HCEC 1CT (cell line): ENCODE measurements at places on chromosomes 2 and 18.

- no peak for DNase-seq
Measured at GRCh38 chr18:79935499-79935898, 16.0 kb downstream of the SLC66A2 start.

- peak; percentile 95 for DNase-seq
Measured at GRCh38 chr2:237223201-237223861, 137.6 kb downstream of the COPS8 start.

DNA sequence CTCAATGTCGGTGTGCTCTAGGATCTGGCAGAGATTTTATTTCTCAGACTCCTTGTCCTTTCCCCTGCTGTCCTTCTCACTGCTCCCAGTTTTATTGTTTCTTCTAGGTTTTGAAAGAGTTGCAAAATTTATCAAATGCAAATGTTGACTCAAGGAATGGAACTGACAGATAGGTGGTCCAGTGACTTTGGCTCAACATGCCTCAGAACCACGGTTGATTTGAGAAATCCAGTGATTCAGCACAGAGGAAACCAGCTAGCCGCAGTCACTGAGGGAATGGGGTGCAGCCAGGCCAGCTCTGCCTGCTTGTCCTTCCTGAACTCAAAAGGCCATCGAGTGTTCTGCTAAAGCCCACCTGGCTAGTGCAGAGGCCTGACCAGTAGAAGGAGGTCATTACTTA is 125.7 kb upstream of the LYPD6 start:
- no peak for DNase-seq

- DNase-seq, result peak; percentile 67
Measured at GRCh38 chr18:76450452-76451395, 44.3 kb downstream of the ZNF516 start.

DNA sequence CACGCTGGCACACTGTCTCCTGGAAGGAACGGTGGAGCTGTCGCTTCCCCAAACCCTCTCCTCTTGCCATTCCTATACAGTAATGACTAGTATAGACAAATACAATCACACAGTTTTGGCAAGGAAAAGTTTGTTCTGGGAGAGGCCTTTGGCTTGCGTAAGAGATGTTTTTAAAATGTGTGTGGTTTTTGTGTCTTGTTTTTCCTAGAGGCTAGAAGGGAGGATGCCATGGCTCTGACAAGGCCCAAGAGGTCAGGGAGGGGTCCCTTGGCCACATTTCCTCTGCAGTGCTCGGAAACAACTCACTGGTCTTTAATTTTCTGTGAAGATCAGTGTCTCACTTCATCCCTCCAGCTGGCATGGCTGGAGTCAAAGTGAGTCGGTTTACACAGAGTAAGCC is 195.9 kb downstream of the SH3RF3 start:
- DNase-seq, result peak; percentile 99

DNA sequence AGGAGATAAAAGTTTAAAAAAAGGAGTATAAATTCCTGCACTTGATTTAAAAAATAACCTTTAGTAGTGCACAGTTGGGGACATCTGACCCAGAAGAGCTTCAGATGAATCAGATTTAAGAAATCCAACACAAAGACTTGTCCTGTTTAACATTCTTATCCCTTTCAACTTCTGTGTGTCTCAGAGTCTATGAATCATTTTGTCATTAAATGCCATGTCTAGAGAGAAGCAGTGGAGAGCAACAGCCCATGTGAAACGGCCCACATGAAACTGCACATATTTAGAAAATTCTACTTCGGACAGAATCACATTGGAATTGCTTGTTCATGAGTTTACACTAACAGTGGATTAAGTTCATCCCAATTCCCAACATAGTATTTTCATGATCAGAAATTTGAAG is 278.6 kb downstream of the SLC8A1 start:
- DNase-seq, result peak; percentile 29

DNA sequence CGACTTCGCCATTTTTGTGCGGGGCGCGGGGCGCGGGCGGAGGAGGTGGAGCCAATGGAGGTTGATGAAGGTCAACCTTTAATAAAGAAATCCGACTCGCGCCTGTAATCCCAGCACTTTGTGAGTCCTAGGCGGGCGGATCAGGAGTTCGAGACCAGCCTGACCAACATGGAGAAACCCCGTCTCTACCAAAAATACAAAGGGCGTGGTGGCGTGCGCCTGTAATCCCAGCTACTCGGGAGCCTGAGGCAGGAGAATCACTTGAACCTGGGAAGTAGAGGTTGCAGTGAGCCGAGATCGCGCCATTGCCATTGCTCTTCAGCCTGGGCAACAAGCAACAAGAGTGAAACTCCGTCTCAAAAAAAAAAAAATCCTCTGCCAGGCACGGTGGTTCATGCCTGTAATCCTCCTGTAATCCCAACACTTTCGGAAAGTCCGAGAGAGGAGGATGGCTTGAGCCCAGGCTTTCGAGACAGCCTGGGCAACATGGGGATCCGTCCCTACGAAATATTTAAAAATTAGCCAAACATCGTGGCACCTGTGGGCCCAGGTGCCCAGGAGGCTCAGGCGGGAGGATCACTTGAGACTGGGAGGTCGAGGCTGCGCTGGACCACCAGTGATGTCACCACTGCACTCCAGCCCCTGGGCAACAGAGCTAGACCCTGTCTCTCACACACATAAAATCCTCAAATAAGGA is 493 bp upstream of the PREB start:
- no peak for DNase-seq

DNA sequence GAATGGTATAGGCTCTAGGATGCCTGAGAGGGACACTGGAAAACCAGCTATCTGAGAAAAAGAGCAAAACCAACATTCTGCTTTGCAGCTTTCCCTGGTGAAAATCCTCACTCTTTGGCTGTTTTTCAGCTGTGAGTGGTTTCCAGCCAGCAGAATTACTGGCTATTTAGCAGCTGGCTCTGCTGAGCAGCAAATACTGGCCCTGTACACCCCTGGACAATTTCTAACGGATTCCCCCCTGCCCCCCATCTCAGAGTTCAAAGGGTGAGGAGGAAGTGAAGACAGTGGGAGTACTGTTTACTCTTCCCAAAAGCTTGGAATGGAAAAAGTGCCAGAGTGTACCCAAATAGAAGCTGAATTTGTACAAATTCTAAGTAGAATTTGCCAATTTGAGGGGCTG is 26.1 kb upstream of the IMP4 start:
- no peak for DNase-seq

GRCh38 chr2:186181625-186182024 is 304.4 kb upstream of the ZC3H15 start:
- DNase-seq, result no peak

- DNase-seq, result no peak
Measured at GRCh38 chr2:99605036-99605435, 115.2 kb upstream of the REV1 start.

DNA sequence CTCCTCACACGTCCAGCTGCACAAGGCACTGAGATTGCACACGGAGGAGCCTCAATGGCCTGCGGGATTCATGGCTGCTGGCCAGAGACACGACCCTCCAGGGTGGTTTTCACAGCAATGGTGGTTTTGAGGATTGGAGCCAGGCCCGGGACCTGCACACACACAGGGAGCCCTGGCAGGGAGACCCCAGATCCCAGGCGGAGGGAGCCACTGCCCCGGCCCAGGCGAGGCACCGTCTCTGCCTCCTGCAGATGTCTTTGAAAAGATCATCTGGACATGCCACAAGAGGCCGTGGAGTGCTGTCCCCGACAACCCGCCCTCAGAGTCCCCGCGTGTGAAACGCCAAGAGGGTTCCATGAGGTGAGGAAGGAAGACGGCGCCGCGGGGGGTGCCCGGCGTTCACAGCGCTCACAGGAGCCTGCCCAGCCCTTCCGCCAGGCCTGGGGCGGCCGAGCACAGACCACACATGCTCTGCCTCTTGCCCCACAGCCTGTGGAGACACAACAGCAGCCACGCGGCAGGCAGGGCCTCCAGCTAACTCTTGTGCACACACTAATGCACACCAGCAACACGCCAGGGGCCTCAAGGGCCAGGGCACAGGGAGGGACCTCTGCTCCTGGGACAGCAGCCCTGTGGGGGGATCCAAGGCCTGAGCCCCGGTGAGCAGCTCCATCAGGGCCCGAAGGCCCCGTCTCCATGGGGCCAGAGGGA is 72.8 kb upstream of the CTDP1 start:
- no peak for DNase-seq

DNA sequence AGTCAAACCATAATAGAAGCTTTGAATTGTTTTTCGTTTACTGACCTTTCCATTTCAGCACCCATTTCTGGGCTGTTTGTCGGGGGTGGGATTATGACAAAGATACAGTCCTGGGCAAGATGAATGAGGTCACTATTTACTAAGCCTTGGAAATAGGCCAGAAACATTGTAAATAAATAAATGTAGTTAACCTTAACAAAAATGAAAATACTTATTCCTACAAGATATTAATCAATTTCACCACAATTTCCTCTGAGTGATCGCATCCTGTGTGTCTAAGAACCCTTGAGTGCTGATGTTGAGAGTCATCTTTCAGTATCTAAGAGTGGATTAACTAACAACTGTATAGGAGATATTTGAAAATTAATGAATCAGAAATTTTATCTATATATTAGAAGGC is 14.0 kb downstream of the ITGA4 start:
- peak; percentile 57 for DNase-seq

GRCh38 chr2:239027391-239028252 is 179.7 kb downstream of the TWIST2 start:
- DNase-seq, result no peak

- DNase-seq, result no peak
Measured at GRCh38 chr18:74935434-74935833, 273.5 kb downstream of the PTGR3 start.

DNA sequence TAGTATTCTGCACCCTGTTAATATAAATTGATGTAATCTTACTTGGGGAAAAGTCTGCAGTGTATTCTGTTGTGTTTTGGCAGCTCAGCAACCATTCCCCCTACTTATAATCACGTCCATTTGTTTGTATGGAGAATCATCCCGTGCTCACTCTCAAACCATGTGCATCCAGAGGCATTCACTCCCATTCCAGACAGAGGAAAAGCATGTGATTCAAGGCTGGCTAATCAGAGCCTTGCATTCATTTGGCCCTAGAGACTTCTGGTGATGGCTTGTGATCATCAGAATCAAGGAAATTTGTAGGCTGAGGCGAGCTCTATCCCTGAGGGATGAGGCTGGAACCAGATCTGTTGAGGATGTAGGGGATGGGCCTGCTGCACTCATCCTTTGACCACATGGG is 5.1 kb upstream of the WIPF1 start:
- DNase-seq, result no peak

DNA sequence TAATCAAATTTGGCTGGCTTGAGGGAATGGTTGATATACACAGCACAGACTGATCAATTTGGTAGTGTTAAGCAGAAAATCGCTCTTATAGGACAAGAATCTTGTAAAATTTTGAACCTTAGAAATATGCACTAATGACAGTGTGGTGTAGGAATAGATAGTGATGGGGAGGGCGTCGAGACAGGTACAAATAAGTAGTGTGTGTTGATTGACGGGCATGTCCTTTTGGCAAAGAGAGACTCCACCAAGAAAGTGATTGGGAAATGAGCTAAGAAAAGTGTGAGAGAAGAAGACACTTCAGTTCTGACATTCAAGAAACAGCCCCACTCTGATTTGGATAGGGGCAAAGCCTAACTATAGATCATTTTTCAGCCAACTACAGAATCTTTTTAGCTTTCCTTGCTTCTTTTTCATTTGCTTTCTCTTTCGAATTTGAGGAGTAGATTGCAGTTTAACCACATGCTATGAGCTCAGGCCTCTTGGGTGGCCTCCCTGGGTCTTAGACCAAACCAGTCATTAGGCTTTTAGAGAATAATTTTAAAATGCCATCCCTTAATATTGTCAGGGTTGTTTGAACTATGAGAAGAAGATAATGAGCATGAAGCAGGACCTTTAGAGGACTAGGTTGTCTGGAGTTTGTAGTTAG is 127.1 kb downstream of the CERS6 start:
- DNase-seq, result peak; percentile 28

GRCh38 chr2:205998583-205998982 is 87.4 kb downstream of the INO80D start:
- DNase-seq, result no peak

GRCh38 chr2:29001806-29002205 is 20.7 kb downstream of the TOGARAM2 start:
- no peak for DNase-seq

DNA sequence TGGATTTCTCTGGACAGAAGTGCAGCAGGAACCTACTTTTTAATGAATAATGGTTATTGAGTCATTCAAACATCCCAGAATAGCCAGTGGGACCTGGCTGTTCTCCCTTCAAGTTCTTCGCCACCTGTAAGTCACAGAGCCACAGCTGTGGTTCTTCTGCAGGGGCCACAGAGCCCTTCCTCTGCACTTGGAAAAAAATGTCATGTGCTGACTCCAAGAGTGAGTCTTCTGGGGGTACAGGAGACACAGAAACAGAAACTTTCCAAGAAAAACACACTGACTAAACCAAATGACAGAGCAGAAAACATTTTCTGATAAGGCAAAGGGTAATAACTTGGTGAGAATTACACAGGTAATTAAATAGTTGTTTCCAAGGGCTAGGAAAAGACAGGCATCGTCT is 68.7 kb upstream of the FN1 start:
- DNase-seq, result no peak

DNA sequence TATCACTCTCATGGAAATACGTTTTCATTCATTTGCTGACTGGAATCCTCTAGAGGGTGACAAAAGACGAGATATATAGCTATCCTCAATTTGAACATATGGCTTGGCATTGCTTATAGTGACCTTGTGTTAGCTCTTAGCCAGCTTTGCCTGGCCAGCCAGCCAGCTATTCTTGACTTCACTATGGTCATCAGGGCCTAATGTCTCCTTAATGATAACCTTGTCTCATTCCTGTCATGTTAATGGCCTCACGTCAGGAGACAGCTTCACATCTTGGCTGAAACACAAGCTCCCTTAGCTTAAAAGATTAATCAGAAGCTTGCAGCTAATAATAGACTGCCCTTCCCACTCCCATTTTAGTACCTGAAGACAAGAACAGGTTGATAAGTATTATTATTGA is 1517.5 kb upstream of the PIK3C3 start:
- DNase-seq, result no peak

- no peak for DNase-seq
Measured at GRCh38 chr18:26419746-26420145, 128.6 kb downstream of the KCTD1 start.

DNA sequence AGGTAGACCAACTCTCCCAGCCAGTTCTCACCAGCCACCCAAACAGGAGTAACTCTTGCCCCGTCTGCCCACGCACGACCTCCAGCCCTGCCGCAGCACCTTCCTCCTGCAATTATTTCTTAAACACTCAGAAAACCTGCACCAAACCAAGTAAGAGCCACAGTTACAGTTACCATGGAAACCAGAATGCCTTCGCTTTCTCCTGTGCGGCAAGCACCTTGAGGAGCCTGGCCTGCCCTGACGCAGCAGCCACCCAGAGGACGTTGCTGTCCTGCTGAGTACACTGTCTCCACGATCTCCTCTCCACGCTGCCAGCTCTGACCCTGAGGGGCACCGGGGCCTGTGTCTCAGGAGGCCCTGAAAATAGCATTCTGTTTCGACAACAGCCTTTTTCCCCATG is 94.3 kb upstream of the SMIM21 start:
- DNase-seq, result no peak
